ENCODE measurements at places on chromosomes 5 and 9. TPM values are rescaled to one million over a fixed set of nuclear protein-coding genes. Genes with fewer than 3 reads are reported as not detected.
A peak's percentile ranks its signal among the peaks of the same experiment; 100 is the strongest.

The S1PR3 gene
- 10.2 TPM for total RNA-seq

The ANKRD20A1 gene
- 1.5 TPM for total RNA-seq

The ADRA1B gene
- 7.1 TPM for total RNA-seq

The ABLIM3 gene
- total RNA-seq = 31.9 TPM

The GRK6 gene
- 43.9 TPM for total RNA-seq

The GZMA gene
- 8.8 TPM for total RNA-seq

The DOK3 gene
- 45.6 TPM for total RNA-seq

The NUTM2F gene
- total RNA-seq = not detected

The SEMA6A gene
- total RNA-seq = 33.3 TPM

The TAF11L5 gene
- total RNA-seq = not detected

DNA sequence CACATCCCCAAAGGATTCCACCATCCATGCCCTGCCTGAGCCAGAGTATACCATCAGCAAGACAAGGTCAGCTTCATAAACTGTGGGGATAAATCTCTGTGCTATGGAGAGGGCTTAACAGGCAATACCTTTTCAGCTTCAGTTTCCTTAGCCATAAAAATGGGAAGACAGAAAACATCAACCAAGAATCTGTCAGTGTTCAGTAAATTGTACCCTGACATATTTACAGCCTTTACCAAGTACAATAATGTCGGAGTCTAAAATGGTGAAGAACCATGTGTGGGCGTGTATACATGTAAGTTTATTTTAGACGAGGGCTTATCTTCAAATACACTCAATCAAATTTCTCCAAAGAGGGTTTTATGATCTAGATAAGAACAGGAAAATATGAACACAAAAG lies 94.7 kb downstream of the ELAVL2 start:
- DNase-seq = no peak

DNA sequence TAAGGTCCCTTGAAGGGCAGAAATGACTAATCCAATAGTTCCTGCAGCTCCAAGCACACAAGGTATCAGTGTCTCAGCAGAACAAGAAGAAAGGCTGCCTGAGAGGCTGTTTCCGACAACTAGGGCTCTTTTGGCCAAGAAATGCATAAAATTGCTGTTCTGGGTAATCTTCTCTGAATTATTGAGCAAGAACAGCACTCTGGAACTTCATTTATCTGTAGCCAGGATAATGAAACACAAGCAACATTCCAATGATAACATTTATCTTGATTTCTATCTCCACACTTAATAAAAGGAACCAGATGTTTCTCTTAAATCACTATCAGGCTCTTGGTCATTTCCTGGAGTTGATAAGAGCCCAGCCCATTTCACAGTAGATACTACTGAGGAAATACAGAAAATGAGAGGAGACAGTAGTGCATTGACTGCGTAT lies 17.0 kb upstream of the AUH start:
- DNase-seq = no peak

GRCh38 chr5:38208782-38209378 lies 49.5 kb upstream of the EGFLAM start:
- no peak for DNase-seq

GRCh38 chr5:161333194-161333880 lies 213.2 kb downstream of the GABRB2 start:
- no peak for DNase-seq

DNA sequence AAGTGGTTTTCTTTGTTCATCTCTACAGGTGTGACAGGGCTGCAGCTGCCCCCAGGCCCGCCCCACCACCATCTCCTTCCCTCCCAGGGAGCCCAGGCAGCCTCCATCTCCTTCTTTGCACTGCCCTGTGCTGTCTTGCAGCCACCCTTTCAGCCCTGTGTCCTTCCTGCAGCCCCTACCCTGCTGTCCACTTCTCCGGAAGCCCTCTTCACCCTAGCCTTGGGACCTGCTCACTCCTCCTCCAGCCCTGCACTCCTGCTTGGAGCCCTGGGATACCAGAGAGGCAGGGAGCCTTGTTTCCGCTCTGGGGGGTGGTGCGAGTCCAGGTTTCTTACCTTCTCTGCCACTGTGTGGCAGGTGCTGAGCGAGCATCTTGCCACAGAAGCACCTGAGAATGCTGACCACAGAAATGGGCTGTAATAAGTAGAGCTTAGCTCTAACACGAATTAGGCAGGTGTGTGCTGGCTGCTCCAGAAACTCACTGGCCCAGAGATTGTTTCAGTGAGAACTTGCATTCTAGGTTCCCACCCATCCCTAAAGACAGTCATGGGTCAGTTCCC lies 51.3 kb upstream of the GADD45G start:
- no peak for DNase-seq

DNA sequence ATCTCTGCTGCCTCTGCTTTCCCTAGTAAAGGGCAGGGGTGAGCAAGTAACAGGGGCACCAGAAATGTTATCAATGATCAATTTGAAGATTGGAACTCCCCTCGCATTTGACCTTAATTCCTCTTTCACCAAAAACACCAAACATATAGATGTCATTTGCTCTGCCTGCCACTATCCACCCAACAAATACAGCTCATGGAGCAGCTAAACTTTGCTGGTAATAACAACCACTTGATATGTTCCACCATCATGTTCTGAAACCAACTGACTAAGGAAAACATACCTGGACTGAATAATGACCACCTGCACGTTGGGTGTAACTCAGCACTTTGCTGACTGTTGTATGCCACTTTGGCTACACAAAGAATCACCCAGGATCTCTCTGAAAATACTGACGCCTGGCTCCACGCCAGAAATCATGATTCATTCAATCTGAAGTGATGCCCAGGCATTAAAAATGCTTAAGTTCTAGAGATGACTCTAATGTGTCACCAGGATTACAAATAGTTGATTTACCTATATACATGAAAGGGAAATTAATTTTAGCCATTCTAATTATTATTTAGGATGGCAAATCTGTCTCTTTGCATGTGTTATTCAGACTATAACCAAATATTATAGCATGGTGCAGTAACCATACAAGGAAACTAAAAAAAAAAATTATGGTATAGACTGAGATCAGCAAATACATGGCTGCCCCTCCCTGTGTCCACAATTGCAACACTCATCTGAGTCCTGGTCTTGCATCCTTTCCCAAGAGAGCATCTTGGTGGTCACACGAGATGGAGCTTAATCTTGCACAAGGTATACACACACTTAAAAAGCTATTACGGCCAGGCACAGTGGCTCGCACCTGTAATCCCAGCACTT lies 43.1 kb upstream of the TTC39B start:
- no peak for DNase-seq

DNA sequence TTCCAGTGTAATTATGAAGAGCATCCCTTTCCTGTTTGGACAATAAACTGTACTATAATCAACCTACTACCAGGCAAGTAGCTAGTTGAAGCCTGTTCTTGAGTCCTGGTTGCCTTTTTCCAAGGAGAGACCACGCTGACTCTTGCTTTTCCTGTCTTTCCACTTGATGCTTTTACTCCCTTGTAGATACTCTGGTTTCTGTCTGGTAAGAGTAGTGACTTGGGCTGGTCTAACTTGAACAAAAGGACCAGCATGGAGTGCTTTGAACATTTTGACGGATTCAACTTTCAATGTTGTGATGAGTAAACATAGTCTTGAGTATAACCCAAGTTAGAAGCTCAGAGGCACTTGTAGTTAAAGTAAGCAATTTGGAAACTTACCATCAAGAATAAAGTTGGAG lies 464.3 kb downstream of the GADD45G start:
- no peak for DNase-seq

DNA sequence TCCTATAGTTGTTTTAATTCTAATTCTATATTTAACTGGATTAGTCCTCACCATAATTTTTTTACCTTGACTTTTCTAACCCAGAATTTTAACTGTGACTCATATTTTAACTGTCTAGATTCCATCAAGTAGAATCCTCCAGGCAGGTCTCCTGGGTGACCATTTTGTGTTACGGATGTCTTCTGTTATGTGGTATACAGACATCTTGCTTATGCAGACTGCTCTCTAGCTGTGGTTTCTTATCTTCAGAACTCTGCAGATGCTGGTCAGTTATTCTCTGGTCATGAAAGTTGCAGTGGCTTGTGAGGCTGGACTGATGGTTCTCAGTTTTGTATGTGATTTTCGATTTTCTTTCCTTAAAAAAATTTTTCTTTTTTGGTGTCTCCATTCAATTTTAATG lies 139.4 kb downstream of the ATG10 start:
- no peak for DNase-seq

DNA sequence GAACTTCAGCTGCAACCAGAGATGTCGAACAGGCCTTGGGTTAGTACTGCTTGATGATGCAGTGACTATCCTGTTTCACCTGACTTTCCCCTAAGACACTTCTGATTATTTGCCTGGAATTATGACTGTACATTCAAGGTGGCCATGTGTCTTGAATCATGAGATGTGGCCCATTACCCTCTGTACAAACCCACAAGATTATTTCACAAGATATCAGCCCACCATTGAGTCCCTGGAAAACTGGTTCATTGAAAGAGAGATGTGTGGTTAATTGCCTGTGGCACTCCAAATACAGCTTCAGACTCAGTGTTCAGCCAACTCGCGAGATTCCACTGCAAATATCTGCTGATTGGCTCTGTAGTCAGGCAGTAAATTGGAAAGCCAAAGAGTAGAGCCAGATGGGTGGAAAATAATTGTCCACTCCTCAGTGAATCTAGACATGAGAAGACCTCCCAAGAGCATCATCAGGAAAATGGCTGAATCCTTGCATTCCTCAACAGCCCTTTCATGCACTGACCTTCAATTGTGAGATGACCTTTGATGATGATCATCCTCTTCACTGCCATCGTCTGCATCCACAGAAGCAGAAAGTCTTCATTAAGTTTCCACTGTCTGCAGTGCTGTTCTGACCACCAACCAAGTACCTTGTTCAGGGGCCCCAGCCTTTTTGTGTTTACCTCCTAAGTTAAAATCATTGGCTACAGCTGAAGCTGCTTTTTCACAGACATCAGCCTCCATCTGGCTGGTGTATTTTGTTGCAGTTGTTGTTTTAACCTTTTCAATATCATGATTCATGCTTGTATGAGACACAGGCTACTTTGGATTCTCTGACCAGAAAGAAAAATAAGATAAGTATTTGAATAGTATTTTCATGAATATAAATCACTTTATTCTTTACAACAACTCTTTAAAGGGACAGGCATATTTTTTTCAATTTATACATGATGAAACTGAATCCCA lies 75.2 kb downstream of the ESM1 start:
- DNase-seq = no peak

GRCh38 chr5:97455996-97456395 lies 272.9 kb upstream of the RIOK2 start:
- DNase-seq = no peak

DNA sequence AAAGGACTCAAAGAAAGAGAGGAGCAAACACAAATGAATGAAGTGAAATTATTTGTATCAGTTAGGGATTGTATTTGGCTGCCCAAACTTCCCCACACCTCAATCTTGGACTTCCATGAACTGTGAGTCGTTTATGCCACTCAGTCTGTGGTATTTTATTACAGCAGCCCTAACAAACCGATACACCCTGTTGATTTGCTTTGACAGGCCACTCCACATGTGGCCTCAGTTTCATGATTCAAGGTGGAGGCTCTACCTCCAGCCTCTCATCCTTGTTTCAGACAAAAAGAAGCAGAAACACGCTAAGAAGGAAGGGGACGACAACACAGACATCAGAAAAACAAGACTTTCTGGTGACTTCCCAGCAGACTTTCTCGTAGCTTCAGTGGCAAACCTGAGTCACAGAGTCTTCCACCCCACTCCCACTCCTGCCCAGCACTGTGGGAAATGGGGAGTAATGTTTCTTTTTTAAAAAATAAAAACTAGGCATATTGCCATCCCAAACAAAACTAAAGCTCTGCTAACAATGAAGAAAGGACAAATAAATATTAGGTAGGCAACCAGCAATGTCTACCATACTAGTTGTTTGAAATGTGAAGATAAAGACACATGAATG lies 52.2 kb upstream of the ABCA1 start:
- DNase-seq = no peak

DNA sequence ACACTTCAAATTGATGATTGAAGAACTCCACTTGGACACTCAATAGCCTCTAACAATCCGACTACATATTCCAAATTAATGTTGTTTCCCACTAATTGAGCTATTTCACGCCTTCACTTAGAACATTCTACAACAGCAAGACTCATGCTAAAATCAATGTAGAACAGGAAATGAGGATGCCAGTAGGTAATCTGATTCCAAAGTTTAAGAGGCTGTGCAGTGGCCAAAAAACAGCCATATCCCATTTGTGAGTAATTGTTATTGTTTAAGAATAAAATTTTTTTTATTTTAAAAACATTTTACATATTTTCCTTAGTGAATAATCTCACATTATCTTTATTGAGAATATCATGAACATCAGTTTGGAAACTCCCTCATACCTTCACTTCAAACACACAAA lies 35.7 kb upstream of the GHR start:
- DNase-seq = no peak

DNA sequence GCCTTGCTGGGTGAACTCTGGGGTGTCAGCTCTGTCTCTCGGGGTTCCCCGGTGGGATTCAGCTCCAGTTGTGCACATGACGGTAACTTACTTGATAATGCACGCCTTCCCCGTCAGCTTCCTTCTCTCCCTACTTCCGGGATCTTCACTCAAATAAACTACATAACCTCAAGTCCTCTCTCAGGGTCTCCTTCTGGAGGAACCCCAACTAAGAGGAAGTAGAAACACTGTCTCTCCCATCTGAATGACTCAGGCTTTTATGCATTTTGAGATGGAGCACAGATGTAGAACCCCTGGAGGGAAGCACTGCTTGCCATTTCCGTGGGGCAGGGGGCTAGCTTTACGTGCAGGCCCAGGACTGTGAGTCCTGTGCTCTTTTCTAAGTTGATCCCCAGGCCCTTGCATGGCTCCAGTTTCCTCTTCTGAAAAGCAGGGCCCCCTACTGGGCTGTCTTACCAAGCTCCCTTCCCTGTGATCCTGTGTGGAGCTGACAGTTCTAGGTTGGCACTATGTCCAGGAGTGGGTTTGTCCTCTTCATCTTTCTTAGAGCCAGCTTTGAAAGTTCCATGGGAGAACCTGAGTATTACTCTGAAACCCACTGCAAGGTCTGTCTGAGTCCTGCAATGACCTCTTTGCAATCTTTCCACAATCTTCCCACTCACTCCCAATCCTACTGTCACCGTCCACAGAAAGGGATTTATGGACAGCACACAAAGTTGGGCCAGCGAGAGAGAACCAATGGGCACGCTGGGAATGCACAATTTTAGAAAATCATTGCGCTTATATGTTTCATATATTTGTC lies 17.7 kb downstream of the S1PR3 start:
- no peak for DNase-seq

GRCh38 chr5:16791904-16792597 lies 144.0 kb downstream of the MYO10 start:
- DNase-seq = no peak

GRCh38 chr5:172548311-172548731 lies 92.7 kb upstream of the NEURL1B start:
- DNase-seq = peak; percentile 22
